ENCODE measurements at places on chromosomes 7 and 10.

DNA sequence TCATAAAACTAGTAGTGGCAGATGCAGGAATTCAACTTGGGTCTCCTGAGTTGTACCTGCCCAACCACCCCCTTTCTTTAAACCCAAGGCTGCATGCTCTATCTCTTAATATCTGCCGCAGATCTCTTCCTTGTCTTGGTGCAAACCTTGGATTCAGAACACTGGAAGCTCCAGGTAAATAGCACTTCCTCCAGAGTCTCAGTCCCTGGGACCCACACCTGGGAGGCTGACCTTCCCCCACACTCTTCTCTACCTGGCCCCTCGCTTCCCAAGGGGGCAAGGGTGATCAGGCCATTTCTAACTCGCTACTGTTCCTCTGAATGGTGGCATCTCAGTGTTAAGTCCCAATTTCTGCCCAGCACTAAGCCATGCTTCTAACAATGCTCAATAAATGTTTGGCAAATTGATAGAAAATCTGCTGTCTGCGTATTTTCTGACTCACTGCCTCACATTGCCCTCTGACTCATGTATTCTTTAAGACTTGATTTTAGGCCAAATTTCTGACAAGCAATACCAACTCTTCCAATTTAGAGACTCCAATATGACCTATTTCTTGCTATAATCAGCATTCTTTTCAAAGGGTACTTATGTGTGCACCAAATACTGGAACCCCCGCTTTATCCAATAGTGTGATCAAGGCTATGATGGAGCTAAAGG, 68.0 kb upstream of the PPP1R3C start:
- DNase-seq: peak; percentile 65

- DNase-seq: no peak
These were observed 78.4 kb upstream of the LEP start for GRCh38 chr7:128162666-128163065.

DNA sequence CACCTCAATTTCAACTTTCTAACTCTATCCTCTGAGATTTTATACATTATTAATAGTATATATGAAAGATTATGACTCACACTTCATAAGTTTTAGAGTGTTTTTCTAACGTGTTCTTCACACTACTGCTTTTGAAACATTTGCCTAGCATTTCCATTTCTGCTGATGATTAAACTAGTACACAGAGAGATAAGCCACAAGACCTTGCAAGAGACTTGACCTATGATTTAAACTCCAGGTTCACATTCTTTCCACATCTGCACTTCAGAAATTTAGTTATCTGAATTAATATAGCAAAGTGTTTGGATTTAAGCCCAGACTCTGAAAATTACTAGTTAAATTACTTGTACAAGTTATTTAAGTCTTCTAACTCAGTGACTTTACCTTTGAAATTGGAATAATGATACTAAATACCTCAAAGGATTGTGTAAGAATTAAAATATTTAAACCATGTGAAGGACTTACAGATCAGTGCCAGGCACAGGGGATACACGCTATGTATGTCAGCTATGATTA, 66.6 kb downstream of the PCLO start:
- DNase-seq: no peak

- no peak for DNase-seq
These were observed 84.5 kb downstream of the AOAH start for GRCh38 chr7:36639826-36640225.

DNA sequence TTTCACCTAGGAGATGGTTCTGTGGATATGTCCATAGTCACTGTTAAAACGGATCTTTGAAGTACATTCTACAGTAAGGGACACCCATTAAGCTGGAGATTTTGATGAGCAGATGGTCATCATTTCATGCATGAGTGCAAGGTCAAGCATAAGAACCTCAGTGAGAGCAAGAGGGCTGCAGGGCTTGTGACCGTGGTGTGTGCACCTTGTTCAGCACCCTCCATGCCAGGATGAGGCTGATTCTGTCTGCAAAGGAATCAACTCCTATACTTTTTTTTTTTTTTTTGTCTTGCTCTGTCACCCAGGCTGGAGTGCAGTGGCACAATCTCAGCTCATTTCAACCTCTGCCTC, 17.6 kb downstream of the PDSS1 start:
- DNase-seq: no peak

GRCh38 chr7:102889851-102890250, 22.9 kb upstream of the LRRC17 start:
- DNase-seq: no peak

DNA sequence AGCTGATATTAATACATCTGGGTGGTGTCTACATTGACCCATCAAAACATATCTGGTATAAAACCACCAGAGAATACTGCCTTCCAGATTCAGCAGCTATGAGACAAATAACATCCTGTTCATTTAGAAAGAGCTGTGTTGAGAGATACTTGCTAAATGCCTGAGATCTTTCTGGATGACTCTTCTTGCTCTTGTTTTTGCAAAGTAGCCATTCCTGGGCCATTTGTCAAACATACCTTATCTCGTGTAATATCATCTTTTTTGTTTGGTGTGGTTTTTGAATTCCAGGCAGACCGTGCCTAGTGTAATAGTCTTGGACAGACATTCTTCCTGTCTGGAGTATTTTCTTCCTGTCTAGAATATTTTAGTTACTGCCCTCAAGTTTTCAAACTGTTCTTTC, 74.7 kb upstream of the PRR15 start:
- DNase-seq: peak; percentile 95

GRCh38 chr7:40232242-40232893, 97.6 kb downstream of the SUGCT start:
- DNase-seq: peak; percentile 73

DNA sequence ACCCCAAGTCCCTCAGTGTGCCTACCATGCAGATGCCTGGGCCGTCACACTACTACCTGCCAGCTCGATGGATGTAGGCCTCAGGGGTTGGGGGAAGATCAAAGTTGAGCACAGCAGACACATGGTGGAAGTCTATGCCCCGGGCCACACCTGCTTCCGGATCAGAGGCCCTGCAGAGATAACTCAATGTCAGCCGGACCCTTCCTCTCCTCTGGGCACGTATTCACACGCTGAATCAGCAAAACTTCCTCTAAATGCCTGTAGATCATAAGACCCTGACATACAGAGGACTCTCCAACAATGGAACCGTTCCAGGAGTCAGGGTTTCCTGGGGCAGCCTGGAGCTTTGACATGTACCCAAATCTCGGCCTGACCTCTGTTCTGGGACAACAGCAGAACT, 3.7 kb downstream of the DDX56 start:
- no peak for DNase-seq

- DNase-seq: no peak
These were observed 21.9 kb downstream of the TNKS2 start for GRCh38 chr10:91820144-91820543.

- DNase-seq: no peak
These were observed 129.3 kb upstream of the PHYHIPL start for GRCh38 chr10:59047180-59047579.

DNA sequence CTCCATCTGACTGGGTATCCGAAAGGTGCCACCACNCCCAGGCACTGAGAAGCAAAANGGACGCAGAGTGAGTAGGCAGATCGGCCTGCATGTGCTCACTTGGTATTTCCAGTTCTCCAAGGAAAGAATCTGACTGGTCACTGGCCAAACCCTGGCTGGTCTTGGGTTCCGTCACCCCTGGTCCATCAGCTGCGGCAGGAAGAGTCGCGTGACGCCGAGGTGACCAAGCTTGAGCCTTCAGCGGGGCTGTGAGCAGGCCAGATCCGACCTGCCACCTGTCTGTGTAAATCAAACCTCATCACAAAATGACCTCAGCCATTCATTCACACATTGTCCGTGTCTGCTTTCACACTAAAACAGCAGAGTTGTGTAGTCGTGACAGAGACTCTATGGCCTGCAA, 28.8 kb upstream of the CHST15 start:
- DNase-seq: no peak

DNA sequence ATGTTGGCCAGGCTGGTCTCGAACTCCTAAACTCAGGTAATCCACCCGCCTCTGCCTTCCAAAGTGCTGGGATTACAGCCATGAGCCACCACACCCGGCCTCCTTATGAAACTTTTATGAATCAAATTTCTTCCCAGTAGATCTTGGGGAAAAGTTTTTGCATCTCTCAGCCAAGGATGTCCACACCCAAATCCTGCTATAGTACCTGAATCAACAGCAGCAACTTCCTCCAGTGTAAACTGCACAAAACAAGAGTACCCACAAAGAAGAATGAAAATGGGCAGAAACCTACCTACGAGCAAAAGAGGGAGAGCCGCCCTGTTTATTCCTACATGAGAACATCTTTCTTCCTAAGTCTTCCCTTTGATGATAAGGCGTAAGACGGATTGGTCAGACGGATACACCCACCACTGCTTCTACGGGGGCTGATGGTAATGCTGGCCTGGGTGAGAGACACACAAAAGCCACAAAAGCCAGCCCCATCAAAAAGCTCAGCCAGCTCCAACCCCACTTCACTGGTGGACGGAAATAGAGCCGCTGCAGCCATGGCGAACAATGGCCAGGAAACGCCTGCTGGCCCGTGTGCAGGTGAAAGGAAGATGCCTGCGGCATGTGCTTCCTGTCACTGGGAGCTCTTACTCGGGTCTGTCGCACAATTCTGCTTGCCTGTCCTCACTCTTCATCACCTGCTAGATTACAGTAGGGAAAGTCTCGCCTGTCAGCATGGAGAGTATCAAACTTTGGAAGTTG, 10.4 kb downstream of the JCAD start:
- DNase-seq: no peak

GRCh38 chr10:103598654-103599115, 105.2 kb downstream of the NEURL1 start:
- peak; percentile 83 for DNase-seq

- DNase-seq: no peak
These were observed 284.4 kb downstream of the IPMK start for GRCh38 chr10:57983281-57983791.

DNA sequence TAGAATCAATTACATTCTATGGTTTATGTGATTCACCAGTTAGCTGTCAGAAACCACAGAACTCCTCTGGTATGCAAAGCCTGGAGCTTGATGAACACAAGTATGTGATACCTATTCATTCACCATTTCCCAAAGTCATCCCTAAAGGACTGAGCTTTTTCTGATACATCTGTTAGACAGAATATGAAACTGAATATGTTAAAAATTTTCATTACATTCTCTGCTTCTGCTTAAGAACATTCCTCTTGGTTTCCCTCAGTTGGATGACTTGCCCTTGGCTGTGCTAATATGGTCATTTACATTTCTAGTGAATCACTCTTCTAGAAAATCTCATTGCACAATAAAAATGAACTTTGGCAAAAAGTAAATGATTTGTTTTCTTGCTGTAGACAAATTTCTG, 10.8 kb upstream of the PON1 start:
- DNase-seq: peak; percentile 88

Measured in AG10803 (cell line).